Activated T-helper 2 cell treated with anti-CD3 and anti-CD28 coated beads, Interferon-gamma antibody, Interleukin-2, Interleukin-4, amounts not matched to agents 10 μg/mL and 5 μg/mL and 100 μg/mL, durations not matched to agents 14 hours and 24 hours and 36 hours (primary cell): ENCODE measurements at places on chromosomes 5 and 9. TPM values are rescaled to one million over a fixed set of nuclear protein-coding genes. Genes with fewer than 3 reads are reported as not detected.

SUSD3 gene
- total RNA-seq: 29.7 and 36.4 TPM in 2 replicates

NEUROG1 gene
- total RNA-seq: not detected in 2 replicates

PHF24 gene
- total RNA-seq: 0.11 TPM in 1 of 2 replicates, not detected in the other

PFN3 gene
- total RNA-seq: not detected in 2 replicates

GRCh38 chr5:37791321-37791720, 48.5 kb downstream of the GDNF start:
- DNase-seq: no peak

GARIN3 gene
- 0.23 and 0.30 TPM in 2 replicates for total RNA-seq

PCDHA9 gene
- total RNA-seq: not detected in 2 replicates

DNA sequence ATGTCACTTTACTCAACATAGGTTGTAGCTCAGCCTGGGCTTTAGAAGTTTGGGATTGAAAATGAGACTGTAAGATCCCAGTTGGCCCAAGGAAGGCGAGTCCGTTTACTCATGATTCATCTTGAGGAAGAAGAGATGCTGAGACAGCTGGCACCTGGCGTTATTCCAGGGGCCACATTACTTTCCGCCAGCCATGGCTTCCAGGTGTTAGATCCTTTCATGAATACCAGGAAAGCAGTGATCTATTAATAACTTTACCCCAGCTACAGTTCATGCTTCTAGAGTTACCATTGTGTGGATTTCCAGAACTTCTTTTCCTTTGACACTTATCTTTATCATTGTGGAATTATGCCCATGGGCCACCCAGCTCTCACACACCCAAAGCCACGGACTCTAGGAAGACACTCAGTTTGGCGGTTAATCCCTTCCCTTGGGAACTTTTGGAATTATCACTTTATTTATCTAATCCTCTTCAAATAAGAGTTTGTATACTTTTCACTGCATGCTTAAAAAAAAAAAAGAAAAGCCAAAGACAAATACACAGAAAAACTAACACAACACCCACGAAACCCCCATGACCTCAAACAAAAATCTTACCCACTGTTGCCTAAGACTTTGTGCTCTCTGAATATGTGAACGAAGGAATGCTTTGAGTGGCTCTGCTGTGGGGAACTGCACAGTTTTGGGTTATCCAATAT, 26.9 kb downstream of the RAI14 start:
- no peak for DNase-seq

DNA sequence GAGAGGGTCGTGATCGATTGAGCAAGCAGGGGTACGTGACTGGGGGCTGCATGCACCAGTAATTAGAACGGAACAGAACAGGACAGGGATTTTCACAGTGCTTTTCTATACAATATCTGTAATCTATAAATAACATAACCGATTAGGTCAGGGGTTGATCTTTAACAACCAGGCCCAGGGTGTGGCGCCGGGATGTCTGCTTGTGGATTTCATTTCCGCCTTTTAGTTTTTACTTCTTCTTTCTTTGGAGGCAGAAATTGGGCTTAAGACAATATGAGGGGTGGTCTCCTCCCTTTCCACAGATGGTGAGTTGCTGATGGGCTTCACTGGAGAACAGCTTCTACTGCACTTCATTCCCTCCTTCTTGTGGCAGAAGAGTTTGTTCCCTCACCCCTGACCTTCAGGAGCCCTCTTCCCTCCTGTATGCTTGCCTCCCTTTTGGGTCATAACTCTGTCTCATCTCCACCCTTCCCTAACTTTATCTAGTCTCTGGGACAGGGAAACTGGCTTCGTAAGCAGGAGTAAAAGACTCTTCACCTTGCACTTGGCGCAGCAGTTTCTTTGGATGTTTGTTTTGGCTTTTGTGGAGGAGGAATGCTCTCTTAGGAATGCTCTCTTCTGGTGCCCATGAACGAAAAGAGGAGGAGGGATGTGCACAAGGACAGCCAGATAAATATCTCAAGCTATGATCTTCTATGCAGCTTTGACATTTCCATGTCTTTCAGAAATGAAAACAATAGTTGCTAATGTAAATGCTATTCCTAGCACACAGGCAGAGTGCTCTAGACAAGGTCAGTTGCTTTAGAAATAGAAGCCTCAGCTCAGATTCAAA, 139.8 kb upstream of the RPS23 start:
- no peak for DNase-seq
